ENCODE measurements at places on chromosomes 5 and 9.

DNA sequence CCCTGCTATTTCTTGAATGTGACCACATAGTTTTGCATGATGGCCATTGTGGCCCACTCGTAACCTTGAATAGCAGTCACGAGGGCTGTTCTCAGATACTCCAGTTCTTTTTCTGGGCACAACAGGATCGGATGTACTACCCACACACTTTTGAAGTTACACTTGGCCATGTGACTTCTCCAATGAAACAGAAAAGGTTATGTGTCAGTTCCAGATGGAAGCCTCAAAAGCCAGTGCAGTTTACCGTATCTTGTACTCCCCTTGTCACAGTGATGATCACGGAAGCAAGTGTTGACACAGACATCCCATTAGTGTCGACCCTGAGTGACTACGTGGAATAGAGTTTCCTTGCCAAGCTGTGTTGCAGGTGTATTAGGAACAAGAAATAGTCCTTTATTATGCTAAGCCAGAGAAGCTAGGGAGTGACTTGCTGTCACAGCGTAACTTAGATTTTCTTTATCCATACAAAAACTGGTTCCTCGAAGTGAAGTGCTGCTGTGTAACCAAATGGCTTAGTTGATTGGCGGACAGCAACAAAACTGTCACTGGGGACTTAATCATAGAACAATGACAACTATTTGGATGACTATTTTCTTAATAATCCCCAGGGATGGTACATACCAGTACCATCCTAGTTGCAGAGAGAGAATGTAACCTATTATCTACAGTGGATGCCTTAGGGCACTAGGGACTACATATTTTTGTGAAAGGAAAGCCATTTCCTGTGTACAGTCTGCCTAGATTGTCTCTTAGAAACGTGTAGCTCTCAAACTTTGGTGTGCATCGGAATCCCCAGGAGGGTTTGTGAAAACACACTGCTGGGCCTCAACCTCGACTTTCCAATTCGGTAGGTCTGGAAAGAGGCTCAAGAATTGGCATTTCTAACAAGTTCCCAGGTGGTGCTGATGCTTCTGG lies 90.1 kb upstream of the DMRT1 start:
- no peak for DNase-seq

DNA sequence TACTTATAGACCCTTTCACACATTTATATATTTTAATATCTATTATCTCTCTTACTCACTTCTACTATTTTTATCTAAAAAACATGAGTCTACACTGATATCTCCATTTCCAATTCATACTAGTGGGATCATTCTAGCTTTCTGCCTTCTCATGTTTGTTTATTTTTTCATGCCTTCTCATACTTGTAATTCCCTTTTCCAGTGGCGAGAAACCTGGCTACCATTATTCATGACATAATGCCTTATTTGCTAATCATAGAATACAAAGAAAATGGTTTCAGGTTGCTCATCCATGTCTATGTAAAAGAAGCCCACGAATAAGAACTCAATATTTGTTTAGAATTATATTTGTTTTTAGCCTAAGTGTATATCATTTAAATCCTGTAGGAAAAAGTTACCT lies 232.7 kb upstream of the ACTBL2 start:
- no peak for DNase-seq

GRCh38 chr9:119365291-119366027 lies 3.8 kb downstream of the BRINP1 start:
- no peak for DNase-seq

DNA sequence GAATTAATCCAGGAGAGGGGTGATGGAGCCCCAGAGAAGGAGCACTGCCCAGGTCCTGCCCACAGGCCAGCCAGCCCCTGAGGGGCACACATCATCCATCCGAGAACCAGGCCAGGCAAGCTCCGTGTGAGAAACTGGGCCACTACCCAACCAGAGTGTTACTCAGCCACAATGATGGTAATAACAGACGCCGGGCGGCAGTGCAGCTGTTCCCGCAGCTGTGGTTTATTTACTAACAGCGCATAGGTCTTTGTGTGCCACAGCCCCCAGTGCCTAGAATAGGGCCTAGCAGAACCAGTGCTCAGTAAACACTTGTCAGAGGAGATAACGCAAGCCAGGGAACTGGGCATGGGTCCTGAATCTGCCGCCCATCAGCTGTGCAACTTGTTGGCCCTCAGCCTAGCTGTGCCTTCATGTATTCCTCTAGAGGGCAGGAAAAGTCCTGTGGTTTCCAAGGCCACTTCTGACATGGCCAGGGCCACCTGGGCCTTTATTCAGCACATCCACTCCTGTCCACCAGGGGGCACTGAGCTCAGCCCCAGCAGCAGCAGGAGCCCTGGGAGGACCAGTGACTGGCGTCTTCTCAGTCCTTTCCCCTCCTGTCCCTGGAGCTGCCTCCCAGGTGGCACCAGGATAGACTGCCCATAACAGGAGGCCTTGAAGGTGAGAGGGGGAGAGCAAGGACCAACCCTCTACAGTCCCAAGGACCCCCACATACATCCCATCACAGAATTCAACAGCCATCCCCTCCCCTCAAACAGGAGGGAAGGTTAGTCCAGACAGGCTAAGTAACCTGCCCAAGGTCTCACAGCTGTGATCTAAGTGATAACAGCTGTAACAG lies 2.1 kb downstream of the MXD3 start:
- DNase-seq = no peak

- DNase-seq = no peak
These were observed 312.8 kb downstream of the TLE4 start for GRCh38 chr9:79884546-79884945.

- no peak for DNase-seq
These were observed 8.4 kb downstream of the SEMA5A start for GRCh38 chr5:9537223-9538141.

All from amniotic stem cell (primary cell).